D721Med (cell line): ENCODE measurements at places on chromosomes 1 and 21.

- no peak for DNase-seq
These were observed 57.7 kb downstream of the ZC3H11B start for GRCh38 chr1:219555031-219555692.

GRCh38 chr1:183100361-183100974 lies 77.2 kb downstream of the LAMC1 start:
- no peak for DNase-seq

- DNase-seq: no peak
These were observed 18.3 kb upstream of the IL6R start for GRCh38 chr1:154386643-154387352.

GRCh38 chr1:42940851-42941639 lies 17.6 kb downstream of the SLC2A1 start:
- no peak for DNase-seq

DNA sequence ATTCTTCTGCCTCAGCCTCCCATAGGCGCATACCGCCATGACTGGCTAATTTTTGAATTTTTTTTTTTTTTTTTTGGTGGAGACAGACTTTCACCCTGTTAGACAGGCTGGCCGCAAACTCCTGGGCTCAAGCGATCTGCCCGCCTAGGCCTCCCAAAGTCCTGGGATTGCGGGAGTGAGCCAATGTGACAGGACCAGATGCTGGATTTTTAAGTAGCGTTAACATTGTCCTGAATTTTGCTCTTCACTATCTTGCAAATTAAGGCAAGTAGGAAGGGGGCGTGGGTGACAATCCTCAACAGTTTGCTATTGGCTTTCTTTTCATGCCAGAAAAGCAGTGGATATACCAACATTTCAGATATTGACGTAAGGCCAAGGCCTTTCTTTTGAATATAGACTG lies 49.7 kb upstream of the TSNAX start:
- DNase-seq: no peak

- DNase-seq: no peak
These were observed 1197.0 kb downstream of the AMY1C start for GRCh38 chr1:104946558-104947210.

DNA sequence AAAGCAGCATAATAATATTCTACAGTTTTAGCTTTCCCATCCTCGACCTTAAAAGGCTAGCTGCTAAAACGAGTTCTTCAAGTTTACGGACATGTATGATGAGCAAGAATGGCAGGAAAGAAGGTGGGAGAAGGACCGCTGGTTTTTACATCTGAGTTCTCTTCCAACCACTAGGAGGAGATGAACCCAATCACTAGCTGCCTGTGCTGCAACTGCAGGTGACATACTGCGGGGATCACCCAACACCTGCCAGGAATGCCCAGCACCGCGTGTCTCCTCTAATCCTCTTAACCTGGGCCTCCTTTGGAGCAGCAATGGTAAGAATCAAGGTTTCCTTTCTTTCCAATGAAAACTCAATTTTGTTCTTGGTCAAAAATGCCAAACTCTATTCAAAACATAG lies 23.5 kb downstream of the TOR3A start:
- no peak for DNase-seq

DNA sequence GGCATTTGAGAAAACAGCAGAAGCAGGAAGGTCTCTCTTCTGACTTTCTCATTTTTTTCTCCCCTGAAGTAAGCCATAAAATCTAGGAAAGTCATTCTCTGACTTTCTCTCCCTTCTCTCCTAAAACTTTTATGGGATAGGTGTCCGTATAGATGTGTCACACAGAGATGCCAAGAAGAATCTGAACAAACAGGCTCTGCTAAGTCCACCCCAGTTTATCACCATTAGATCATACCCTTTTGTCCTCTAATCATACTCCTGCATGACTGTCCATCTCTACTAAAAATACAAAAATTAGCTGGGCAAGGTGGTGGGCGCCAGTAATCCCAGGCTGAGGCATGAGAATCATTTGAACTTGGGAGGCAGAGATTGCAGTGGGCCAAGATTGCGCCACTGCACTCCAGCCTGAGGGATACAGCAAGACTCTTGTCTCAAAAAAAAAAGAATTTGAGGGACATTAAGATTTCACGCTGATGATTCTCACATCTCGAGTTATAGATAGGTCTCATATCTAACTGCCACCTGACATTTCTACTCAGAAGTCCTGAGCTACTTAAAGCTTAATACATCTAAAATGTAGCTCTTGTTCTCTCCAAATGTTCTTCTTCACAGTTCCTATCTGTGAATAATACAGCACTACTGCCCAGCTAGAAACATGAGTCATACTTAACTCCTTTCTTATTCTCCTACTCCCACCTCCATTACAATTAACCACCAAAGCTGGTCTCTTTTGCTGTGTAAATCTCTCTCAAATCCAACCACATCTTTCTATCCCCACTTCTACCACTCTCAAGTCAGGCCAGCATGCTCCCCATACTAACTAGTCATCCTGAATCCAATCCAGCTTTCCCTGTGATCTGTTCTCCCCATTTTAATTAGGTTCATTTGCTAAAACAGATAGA lies 47.7 kb downstream of the ZNF644 start:
- no peak for DNase-seq
